ENCODE measurements at places on chromosomes 5 and 9.

- DNase-seq = no peak
These were observed 26.7 kb downstream of the FOXI1 start for GRCh38 chr5:170132269-170132975.

DNA sequence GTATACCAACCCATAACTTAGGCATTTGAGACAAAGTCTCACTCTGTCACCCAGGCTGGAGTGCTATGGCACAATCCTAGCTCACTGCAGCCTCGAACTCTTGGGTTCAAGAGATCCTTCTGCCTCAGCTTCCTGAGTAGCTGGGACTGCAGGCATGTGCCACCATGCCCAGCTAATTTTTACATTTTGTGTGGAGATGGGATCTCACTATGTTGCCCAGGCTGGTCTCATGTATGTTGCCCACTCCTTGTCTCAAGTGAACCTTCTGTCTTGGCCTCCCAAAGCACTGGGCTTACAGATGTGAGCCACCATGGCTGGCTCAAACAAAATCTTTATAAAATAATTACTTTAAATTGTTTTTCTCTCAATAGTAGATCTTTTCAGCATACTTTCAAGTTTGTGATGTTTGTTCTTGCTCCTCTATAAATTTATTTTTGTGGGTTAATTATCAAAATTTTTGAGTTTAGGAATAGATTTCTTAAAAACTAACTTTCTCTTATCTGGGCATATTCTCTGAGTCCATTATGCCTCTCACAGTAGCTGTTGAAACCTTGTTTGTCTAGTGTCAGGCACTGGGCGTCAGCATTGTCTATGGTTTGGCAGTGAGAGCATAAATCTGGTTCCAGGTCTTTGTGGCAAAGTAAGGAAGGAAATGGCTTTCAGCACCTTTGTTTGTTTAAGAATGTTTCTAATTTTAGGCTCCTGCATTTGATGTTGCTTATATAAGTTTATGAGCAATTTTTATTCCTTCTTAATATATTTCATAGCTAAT is 38.7 kb downstream of the NLN start:
- no peak for DNase-seq

DNA sequence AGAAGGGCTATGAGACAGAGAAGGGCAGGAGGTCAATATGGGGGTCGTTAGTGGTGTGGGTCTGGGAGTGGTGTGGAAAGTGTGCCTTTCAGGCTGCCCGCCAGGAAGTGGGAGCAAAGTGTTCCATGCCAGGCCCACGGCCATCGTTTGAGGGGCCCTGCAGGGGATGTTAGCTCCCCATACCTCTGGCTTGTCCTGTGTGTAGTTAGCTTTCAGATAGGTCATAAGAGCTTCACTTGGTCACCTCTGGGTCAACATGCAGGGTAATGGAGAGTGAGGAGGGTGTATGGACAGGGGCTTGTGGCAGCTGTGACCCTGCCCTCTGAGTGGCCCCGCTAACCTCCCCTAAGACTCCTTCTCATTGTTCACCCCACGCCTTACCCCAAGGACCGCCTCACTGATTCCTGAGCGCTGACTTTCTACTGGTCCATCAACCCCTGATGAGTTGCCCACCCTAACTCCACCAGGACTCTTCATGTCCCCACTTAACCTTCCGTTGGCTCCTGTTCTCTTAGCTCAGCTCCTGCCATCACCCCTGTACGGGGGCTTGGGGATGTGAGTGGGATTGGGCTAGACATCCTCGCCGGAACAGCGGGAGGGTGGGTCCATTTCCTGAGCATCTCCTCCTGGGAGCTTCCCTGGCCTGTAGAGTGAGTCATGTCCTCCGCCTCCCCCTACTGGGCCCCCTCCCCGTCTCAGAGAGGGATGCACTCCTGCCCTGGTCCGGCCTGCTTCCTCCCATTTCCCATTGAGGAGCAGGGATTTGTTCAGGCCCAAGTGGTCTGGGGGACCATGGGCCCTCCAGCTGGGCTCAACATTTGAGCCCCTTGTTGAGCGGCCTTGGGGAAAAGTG is 125.7 kb downstream of the FGF18 start:
- no peak for DNase-seq

DNA sequence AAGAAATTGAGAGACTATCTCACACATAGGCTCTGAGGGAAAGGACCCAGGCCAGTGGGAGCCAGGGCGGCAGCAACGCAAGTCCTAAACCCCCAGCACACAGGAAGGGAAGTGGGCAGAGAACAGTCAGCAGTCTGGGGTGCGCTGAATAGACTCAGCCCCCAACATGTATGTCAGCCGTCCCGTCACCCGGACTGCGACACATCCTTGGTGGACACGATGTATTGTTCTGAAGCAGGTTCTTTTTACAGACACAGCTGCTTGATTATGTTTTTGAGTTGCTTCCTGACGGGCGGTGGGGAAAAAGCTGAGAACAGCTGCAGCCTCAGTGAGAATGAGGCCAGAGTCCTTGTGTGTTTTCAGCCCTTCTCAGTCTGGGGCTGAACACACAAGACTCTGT is 64.1 kb upstream of the CXCL14 start:
- no peak for DNase-seq

- no peak for DNase-seq
These were observed 438.0 kb upstream of the MPDZ start for GRCh38 chr9:13717322-13718054.

DNA sequence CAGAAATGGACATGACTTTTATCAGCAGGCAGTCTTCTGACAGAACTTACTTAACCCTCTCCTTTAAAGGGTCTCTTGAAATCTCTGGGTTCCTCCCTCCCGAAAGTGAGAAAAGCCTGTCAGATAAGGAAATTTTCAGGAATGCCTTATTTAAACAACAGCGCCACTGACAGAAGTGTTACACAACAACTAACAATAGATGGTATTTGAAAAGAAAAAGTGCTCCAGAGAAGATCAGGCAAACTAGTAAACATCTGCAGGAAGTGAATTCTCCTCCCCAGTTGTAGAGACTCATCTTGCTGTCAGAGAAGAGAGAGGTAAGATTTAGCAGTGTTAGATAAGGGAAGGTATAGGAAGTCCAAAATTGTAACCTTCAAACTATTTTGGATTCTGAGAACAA is 107.2 kb upstream of the NFIL3 start:
- no peak for DNase-seq

DNA sequence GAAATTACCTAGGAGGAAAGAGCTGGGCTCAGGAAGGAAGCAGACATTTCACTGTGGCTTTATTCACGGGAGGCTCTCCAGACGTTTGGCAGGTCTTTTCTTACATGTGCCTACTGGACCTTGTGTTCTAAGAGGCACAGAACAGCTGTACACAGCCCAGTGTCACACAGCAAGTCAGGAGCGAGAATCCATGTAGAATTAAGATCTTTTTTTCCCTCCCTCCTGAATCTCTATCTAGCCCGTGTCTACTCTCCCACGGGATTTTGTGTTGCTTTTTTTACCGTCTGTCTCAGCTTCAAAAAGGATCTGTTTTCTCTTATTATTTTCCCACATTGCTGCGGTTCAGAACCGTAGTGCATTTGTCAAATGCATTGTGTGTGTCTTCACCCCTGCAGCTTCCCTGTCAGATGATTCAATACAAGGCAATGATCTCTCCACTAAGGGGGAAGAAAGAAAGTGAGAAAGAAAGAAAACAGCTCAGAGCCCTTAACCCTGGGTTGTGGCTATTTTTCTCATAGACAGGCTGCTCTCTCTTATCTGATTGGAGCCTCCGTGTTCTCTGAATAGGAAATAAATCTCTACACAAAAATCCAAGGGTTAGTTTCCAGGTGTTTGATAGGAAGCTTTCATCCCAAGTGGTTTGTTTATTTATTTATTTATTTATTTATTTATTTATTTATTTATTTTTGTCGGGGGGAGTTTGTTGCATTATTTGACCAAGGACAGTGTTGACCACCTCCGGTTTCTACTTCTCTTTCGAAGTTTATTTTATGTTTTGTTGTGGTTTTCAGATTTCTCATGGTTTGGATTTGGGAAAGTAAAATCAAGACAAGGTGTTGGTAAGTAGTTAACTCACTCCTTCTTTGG is 191.0 kb downstream of the NTRK2 start:
- no peak for DNase-seq

DNA sequence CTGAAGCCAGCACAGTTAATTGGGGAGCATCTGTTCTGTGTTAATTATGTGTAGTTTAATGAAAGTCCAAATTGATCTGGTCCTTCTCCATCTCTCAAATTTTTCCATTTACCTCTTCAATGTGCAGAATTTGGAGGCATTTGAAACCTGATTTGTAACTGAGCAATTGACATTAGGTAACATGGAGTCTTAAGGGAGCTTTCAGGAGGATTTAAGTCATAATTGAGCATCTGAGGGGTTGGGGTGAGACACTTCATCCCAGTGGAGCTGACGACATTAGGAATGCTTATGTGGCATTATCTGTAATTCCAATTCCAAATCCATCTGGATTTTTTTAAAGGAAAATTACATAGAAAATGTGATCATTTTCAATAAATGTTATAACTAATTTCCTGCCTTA is 1015.9 kb downstream of the TLE1 start:
- DNase-seq = no peak

GRCh38 chr5:174159327-174160114 is 114.0 kb downstream of the NSG2 start:
- DNase-seq = no peak

GRCh38 chr9:22383718-22384117 is 62.9 kb upstream of the DMRTA1 start:
- no peak for DNase-seq

- no peak for DNase-seq
These were observed 177.2 kb downstream of the ERCC6L2 start for GRCh38 chr9:96052686-96053085.

- DNase-seq = no peak
These were observed 3.7 kb downstream of the RECK start for GRCh38 chr9:36040271-36040925.

- DNase-seq = no peak
These were observed 49.0 kb upstream of the ICE1 start for GRCh38 chr5:5373351-5373989.

DNA sequence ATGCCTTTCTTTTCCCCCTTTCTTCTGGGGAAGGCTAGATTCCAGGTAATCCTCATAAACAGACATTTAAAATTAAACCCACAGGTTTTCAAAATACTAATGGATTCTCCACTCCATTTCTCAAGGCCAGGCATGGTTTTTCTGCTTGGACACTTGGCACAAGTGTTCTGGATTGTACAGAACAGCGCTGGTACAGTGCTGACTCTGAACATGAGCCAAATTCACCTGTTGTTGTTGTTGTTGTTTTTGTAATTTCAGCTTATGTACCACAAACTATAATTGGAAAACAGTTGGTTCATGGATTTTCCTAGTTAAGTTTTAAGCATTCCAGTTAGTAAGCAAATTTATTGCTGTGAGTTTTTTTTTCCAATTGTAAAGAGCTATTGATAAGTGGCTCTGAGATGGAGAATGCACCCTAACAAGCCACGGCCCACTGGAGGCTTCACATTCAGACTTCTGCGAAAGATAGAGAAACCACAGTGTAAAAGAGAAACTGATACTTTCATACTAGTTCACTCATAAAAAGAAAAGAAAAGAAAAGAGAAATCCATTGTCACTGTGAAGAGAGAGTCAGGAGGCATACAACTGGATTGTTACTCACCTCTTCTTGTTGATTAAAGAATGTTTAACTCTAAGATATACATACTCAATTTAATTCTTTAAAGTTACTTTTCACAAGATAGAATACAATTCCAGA is 16.2 kb upstream of the ITGA1 start:
- no peak for DNase-seq

GRCh38 chr5:40160435-40160834 is 519.3 kb upstream of the PTGER4 start:
- no peak for DNase-seq

DNA sequence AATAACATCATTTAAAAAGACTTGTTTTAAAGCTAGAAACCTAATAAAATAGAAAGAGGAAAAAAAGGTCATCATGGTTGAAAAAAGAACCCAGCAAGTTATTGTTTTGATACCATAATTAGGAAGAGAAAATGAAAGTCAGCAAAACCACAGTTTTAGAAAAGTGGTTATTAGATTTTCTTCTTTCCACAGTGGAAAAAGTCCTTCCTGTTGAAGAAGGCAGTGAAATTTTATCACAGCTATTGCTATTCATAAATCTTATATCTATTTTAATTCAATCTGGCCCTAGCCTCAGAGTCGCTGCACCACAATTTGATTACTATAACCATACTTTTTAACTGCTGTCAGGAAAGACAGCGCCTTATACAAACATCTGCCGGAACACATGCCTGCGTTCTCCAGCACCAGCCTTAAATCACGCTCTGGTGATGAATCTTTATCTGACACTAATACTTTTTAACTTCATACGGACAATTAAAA is 60.3 kb downstream of the MAPKAP1 start:
- no peak for DNase-seq

GRCh38 chr5:58459146-58460001 is 512 bp downstream of the PLK2 start:
- no peak for DNase-seq

DNA sequence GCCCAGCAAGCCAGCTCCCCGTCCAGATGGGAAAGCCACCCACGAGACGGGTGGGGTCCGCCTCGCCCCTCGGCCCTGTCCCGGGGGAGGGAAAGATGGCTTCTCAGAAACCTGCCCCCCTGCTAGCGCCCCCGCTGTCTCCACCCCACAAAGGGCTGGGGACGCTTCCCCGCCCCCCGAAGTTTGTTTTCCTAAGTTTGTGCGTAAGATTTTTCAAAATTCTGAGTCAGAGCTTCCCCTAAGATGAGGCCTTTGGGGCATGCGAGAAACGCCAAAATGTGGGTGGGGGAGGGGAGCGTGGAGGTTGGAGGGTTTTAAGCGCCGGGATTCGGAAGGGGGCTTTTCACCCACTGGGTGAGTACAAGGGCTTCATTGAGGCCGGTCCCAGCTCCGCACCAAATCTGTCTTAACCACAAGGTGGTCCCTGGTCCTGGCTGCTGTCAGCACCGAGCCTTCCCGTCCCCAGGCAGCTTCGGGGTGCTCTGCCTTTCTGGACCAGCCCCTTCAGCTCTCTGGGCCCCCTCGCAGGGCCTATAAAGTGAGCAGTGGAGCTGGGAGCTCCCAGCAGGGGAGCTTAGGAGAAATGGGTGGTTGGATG is 32.3 kb downstream of the PRRX2 start:
- peak; percentile 51 for DNase-seq

- DNase-seq = no peak
These were observed 356.5 kb upstream of the TUSC1 start for GRCh38 chr9:26034786-26035185.

- no peak for DNase-seq
These were observed 105.8 kb downstream of the ROR2 start for GRCh38 chr9:91844190-91844589.

DNA sequence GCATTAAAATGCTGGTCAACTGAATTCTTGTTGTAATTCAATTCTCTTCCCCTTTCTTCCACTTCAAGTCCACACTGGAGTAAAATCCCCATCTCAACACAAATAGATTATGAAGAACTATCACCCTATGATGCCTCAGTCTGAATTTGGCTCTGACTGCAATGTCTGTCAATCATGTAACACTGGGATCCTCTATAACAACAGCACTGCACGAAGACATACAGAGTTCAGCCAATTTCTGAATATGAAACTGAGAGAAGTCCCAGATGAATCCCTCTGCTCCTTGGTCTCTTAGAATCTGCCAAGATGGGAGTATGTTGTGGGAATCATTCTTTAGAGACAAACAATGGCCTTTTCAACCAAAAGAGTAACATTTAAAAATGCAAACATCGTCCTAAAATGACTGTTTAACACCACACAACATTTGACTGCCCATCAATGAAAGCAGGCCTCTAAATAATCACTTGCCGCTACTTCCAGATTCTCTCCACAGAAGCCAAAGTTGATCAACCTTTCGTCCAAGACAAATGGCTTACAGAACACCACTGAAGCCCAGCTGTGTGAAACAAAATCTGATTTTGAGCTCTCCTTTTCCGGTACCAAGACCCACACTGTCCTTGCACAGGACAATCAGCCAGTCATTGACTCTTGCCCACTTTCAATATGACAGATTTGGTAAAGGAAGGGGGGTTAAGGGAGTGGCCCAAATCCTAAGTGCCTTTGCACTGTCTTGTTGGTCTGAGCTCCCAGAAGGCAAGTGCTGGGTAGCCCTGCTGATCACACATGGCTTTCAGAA is 258.0 kb downstream of the EBF1 start:
- no peak for DNase-seq
